ENCODE measurements at places on chromosomes 3 and 15. TPM values are rescaled to one million over a fixed set of nuclear protein-coding genes. Genes with fewer than 3 reads are reported as not detected.

The HES1 gene
- 28.5 TPM for total RNA-seq

DNA sequence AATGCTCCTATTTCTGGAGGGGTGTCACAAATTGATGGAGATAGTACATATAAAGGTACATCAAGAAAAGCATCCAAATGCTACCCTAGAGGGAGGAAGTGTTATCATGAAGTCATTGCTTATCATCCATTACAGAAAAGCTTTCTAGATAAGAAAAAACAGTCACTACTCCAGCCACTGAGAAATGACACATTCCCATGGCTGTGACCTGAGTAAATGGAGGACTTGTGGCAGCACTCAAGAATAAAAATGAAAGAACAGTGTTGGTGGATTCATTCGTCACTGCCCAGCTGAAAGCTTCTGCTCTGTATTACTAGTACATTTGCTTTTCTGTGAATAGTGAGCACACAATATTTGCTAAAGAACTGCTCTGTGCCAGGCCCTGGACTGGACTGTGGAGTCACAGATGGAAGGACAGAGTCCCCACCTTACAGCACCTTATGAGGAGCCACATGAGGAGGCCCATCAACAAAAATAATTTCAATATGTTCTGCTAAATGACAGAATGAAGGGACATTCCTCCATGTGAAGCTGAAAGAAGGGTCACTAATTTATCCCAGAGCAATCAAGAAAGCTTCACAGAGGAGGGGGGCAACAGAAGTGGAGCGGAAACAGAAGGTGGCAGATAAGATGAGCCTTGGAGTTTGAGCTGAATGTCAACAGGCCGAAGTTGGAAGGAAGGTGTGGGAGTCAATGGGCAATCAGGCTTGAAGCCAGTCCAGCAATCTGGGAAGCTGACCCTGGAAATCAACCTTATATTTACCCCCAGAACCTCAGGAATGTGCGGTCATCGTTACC, 343.5 kb upstream of the TRIM42 start:
- H3K27me3 ChIP-seq: no peaks in the 10 kb centered on the region
- H3K4me3 ChIP-seq: no peak overlapping the region
- no peaks in the 10 kb centered on the region for H3K4me1 ChIP-seq
- H3K36me3 ChIP-seq: no peaks in the 10 kb centered on the region

GRCh38 chr3:55910543-55910942, 423.4 kb upstream of the WNT5A start:
- H3K27me3 ChIP-seq: no peaks in the 10 kb centered on the region
- no peak overlapping the region for H3K4me3 ChIP-seq
- H3K36me3 ChIP-seq: no peaks in the 10 kb centered on the region
- DNase-seq: no peak

The TTLL13 gene
- total RNA-seq: not detected

DNA sequence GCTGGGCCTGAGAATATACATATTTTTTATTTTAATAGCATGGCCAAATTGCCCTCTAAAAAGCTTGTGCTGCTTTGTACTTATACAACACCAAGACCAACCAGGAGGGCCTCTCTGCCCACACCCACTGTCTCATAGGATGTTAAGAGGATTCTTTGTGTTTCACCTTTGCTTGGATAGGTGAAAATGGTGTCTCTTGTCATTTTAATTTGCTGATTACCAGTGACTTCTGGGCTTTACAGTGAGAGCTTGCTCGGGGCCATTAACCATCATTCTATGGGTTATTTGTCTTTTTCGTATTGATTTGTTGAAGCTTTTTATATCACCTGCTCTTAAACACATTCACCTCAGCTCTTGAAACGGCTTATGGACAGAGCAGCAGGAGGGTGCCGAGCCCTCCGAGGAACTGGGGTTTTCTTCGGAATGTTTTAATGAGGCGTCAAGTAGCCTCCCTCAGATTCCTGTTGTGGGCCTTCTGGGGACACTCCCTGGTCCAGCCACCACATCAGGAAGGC, 10.5 kb downstream of the PTH1R start:
- H3K27ac ChIP-seq: no peak overlapping the region
- no peak overlapping the region for H3K4me3 ChIP-seq
- H3K27me3 ChIP-seq: no peaks in the 10 kb centered on the region
- no peaks in the 10 kb centered on the region for H3K36me3 ChIP-seq
- peaks cover 19% of the 10 kb centered on the region for H3K4me1 ChIP-seq

DNA sequence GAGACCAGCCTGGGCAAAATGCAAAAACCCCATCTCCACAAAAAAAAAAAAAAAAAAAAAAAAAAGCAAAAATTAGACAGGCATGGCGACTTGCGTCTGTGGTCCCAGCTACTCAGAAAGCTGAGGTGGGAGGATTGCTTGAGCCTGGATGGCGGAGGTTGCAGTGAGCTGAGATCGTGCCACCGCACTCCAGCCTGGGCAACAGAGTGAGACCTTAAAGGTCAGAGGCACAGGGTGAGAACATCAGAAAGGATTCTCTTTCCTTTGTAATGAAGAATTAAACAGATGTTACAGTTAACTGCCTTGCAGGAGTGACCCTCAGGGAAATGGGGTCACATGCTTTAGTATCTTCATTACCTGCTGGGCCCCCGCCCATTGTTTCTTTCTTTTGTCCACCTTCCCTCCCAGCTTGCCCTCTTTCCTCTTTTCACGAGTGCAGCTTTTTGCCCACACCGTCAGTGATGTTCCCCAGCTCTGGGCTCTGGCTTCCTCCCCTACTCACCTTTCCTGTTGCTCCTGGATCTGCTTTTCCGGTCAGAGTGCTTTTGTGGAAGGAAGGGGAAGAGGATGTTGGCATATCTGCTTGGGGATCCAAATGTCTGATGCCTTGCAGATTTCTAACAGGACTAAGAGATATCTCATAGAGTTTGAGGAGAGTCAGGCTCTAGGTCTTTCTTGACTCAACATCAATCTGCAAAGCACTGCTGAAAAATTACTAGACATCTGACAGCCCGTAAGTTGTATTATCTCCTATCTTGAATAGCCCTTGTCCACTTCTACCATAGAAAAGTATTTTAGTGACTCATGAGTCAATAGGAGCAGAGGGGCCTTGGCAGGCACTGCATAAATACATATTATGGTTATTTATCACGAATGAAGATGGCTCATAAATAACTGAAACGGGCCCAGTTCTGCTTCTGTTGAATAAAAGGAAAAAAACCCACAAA, 35.6 kb upstream of the NDUFB4 start:
- no peaks in the 10 kb centered on the region for H3K36me3 ChIP-seq
- H3K4me1 ChIP-seq: peaks cover 38% of the 10 kb centered on the region
- H3K27me3 ChIP-seq: no peaks in the 10 kb centered on the region
- H3K4me3 ChIP-seq: no peak overlapping the region
- H3K27ac ChIP-seq: no peak overlapping the region

The CLDN16 gene
- total RNA-seq: 4.4 TPM

DNA sequence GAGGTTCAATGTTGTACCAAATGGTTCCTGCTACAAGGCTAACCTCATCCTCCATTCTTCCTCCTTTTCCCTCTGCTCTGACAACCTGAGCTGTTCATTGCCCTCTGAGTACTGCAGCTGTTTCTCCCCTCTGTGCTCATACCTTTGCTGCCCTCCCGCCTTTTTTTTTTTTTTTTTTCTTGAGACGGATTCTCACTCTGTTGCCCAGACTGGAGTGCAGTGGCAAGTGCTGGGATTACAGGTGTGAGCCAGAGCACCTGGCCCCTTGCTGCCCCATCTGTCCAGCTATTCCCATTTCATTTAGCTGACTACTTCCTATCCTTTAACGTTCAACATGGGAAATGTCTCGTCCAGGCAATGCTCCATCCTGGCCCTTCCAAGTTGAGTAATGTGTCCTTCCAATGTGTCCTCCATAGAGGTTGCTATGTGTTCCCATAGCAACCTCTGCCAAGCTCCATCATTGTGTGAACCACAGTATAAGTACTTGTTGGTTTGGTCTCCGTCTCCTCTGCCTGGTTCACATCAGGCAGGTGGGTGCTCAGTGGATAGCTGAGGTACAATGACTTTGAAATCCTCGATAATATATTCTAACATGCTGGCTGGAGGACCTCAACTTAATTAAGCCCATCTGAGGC, 179.9 kb upstream of the ANKRD28 start:
- no peak overlapping the region for H3K4me3 ChIP-seq
- no peaks in the 10 kb centered on the region for H3K36me3 ChIP-seq
- H3K27me3 ChIP-seq: no peaks in the 10 kb centered on the region
- DNase-seq: no peak

The ZNF860 gene
- total RNA-seq: 2.6 TPM

The LMOD3 gene
- total RNA-seq: 0.33 TPM

The SPINK8 gene
- total RNA-seq: not detected

GRCh38 chr3:175608356-175608755, 749.2 kb downstream of the NAALADL2 start:
- H3K4me3 ChIP-seq: no peak overlapping the region
- no peak overlapping the region for H3K27ac ChIP-seq
- no peaks in the 10 kb centered on the region for H3K27me3 ChIP-seq
- DNase-seq: no peak
- no peaks in the 10 kb centered on the region for H3K36me3 ChIP-seq
- H3K4me1 ChIP-seq: no peaks in the 10 kb centered on the region

The TFDP2 gene
- 8.9 TPM for total RNA-seq

- no peak overlapping the region for H3K4me3 ChIP-seq
- H3K4me1 ChIP-seq: peaks cover 3% of the 10 kb centered on the region
- H3K27me3 ChIP-seq: no peaks in the 10 kb centered on the region
- H3K27ac ChIP-seq: no peak overlapping the region
These were observed 72.3 kb downstream of the ZNF609 start for GRCh38 chr15:64532521-64533315.

The GUCA1C gene
- 0.99 TPM for total RNA-seq

The GOLGA6A gene
- total RNA-seq: not detected

DNA sequence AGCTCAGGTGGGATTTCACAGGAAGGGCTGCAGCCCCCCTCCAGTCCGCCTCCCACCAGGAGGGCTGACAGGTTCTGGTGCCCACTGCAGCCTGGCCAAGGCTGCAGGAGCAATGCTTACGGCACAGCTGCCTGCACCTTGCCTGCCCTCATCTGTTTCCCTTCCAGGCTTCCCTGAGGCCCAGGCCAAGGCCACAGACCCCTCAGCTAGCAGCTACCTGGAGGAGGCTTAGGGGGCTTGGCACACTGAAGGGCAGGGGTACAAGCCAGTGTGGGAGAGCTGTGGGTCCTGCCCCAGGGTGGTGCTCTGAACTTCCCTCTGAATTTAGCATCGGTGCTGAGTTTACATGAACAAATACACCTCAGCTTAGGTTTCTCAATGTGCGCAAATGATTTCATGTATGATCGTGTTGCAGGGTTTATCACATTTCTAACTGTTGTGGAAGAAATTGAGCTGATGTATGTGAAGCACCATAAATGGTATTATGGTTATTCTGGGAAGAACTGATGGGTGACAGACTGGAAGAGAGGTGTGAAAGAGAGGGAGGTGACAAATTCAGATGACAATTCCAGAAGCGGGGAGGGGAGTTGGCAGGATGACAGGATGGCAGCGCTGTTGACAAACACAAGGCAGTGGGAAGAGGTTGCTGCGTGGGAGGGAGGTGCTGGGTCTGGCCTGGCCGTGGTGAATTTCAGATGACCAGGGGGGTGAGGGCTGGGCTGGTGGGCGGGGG, 6.1 kb downstream of the RHCG start:
- no peaks in the 10 kb centered on the region for H3K36me3 ChIP-seq
- H3K4me3 ChIP-seq: no peak overlapping the region

GRCh38 chr3:126305427-126305826, 51.8 kb downstream of the KLF15 start:
- H3K36me3 ChIP-seq: no peaks in the 10 kb centered on the region
- H3K27me3 ChIP-seq: no peaks in the 10 kb centered on the region
- no peak overlapping the region for H3K4me3 ChIP-seq
- H3K4me1 ChIP-seq: no peaks in the 10 kb centered on the region
- no peak for DNase-seq

DNA sequence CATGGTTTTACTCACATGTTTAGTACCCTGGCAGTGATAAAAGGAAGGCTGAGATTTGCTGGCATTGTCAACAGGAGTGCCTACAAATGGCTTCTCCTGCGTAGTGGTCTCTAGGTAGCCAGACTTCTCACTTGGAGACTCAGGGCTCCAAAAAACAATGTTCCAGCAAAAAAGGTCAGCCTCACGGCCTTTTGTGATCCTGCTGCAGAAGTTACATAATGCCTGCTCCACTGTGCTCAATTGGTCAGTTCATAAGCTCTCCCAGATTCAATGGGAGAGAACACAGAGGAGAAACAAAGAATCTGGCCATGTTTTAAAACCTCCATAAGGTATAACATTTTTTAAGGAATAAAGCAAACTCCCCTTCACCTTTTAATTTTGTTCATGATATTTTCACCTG, 76.1 kb upstream of the CMSS1 start:
- H3K4me3 ChIP-seq: no peak overlapping the region
- no peak for DNase-seq
- no peak overlapping the region for H3K27ac ChIP-seq
- no peaks in the 10 kb centered on the region for H3K36me3 ChIP-seq
- no peaks in the 10 kb centered on the region for H3K4me1 ChIP-seq
- no peaks in the 10 kb centered on the region for H3K27me3 ChIP-seq

DNA sequence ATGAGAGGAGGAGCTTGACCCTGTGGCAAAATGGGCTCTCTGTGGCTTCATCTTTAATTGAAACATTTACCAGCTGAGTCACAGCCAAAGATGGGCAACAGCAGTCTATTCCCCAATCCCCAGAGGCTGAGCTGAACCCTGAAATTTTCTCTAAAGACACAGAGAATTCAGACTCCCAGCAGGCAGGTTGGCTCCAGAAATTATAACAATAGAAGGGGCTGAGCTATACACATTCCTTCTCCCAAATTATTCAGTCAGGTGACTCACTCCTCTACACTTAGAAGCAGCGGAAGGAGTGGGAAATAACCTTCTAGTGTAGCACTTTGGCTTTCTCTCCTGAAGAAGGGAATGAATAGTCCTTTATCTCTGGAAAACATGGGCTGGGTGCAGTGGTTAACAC, 264.3 kb upstream of the ARHGEF26 start:
- no peaks in the 10 kb centered on the region for H3K4me1 ChIP-seq
- H3K36me3 ChIP-seq: no peaks in the 10 kb centered on the region
- H3K27ac ChIP-seq: no peak overlapping the region

- H3K4me3 ChIP-seq: no peak overlapping the region
- H3K4me1 ChIP-seq: no peaks in the 10 kb centered on the region
- H3K27me3 ChIP-seq: no peaks in the 10 kb centered on the region
- H3K27ac ChIP-seq: no peak overlapping the region
- H3K36me3 ChIP-seq: no peaks in the 10 kb centered on the region
These were observed 42.0 kb upstream of the CGNL1 start for GRCh38 chr15:57334257-57334656.

The LXN gene
- total RNA-seq: 14.0 TPM

GRCh38 chr3:47761046-47761445, 20.6 kb downstream of the SMARCC1 start:
- H3K27me3 ChIP-seq: no peaks in the 10 kb centered on the region
- peaks cover 6% of the 10 kb centered on the region for H3K36me3 ChIP-seq
- H3K4me3 ChIP-seq: no peak overlapping the region
- H3K27ac ChIP-seq: no peak overlapping the region
- H3K4me1 ChIP-seq: no peaks in the 10 kb centered on the region

DNA sequence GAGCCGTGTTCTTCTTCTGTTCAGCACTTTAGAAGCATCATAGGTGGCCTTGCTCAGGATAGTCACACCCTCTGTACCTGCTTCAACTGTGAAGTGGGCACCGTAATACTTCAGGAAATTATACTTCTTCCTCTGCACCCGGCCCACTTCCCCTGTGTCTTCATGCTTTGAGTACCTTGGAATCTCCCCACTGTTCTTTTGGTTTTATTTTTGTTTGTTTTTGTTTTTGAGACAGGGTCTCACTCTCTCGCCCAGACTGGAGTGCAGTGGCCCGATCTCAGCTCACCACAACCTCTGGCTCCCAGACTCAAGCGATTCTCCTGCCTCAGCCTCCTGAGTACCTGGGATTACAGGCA, 1.7 kb downstream of the P2RY14 start:
- no peak overlapping the region for H3K4me3 ChIP-seq
- H3K27me3 ChIP-seq: no peaks in the 10 kb centered on the region
- DNase-seq: no peak
- H3K36me3 ChIP-seq: no peaks in the 10 kb centered on the region
- no peak overlapping the region for H3K27ac ChIP-seq

All from body of pancreas (tissue), 4 donors.